ENCODE measurements at places on chromosomes 16 and 17.

GRCh38 chr16:79419148-79419547 is 181.4 kb downstream of the MAF start:
- DNase-seq = no peak

- DNase-seq = no peak
Measured at GRCh38 chr16:57394444-57394843, 10.1 kb upstream of the CCL17 start.

DNA sequence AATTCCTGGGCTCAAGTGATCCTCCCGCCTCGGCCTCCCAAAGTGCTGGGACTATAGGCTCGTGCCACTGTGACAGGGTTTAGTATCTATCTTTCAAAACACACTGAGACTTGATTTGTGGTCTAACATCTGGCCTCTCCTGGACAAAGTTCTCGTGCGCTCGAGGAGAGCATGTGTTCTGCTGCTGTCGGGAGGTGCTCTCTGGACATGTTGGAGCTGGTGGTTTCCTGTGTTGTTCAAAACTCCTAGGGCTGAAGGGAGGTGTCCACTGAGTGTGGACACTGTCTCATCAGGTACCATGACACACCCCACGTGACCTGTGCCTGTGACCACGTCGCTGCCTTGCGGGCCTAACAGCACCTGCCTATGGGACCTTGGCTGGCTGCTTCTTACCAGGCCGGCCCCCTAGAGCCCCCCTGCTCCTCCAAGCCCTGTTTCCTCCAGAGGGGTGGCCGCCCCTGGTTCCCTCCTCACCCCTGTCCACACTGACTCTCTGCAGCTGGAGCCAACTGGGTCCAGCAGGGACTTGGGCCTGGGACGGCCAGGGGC is 5.6 kb downstream of the RFNG start:
- DNase-seq = no peak

- DNase-seq = peak; percentile 83
Measured at GRCh38 chr17:74957935-74958740, 14.4 kb downstream of the HID1 start.

DNA sequence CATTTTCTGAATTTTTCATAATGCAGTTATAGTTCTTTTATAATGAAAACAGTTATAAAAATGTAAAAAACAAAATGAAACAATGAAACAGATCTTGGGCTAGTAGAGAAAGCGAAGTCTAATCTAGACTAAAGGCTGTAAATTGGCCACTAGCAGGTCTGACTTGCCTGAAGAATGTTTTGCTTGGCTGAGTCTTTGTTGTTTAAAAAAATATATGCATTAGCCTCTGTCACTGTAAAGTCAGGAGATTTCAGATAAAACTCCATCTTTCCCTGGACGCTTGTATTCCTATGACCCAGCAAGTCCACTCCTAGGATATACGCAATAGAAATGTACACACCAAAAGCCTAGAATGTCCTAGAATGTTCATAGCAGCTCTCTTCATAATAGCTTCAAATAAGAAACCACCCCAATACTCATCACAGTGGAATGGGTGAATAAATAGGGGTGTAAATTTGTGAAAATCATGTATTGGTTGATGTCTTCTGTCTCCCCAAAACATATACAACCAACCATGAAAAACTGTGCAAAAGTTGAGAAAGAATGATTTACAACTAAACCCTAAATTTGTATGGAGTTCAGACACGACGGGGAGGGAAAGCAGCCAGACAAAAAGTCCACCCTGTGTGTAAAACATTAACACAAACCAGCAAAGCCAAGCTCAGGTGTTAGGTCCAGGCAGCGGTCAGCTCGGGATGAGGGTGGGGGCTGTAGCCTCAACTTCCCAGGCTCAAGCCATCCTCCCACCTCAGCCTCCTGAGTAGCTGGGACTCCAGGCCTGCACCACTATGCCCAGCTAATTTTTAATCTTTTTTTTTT is 37.7 kb upstream of the MEAK7 start:
- no peak for DNase-seq
